Endothelial cell of umbilical vein (primary cell): ENCODE measurements at places on chromosomes 6 and 20. TPM values are rescaled to one million over a fixed set of nuclear protein-coding genes. Genes with fewer than 3 reads are reported as not detected.

DNA sequence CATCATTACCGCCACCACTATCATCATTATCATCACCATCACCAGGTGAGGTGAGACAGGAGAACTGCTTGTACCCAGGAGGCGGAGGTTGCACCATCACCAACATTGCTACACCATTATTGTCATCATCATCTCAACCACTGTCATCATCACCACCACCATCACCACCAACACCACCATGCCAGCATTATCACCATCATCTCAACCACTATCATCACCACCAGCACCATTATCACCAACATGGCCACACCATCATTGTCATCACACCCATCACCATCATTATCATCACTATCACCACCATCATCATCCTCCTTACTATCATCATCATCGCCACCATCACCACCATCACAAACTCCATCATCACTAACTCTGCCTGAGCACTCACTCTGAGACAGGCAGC lies 661.8 kb upstream of the DEFB115 start:
- no peak overlapping the region for H3K27ac ChIP-seq
- no peaks in the 10 kb centered on the region for H3K36me3 ChIP-seq
- no peak overlapping the region for H3K4me3 ChIP-seq
- H3K27me3 ChIP-seq = no peaks in the 10 kb centered on the region
- DNase-seq = no peak

GRCh38 chr6:10190042-10190441 lies 224.8 kb downstream of the TFAP2A start:
- DNase-seq = no peak
- no peaks in the 10 kb centered on the region for H3K36me3 ChIP-seq
- H3K27ac ChIP-seq = no peak overlapping the region

GRCh38 chr6:166395778-166396177 lies 13.0 kb upstream of the MPC1 start:
- no peak overlapping the region for H3K27ac ChIP-seq
- DNase-seq = no peak
- peaks cover 4% of the 10 kb centered on the region for H3K27me3 ChIP-seq
- H3K4me3 ChIP-seq = no peak overlapping the region
- no peaks in the 10 kb centered on the region for H3K4me1 ChIP-seq

The ACAT2 gene
- total RNA-seq = 114 and 131 TPM in 2 replicates

DNA sequence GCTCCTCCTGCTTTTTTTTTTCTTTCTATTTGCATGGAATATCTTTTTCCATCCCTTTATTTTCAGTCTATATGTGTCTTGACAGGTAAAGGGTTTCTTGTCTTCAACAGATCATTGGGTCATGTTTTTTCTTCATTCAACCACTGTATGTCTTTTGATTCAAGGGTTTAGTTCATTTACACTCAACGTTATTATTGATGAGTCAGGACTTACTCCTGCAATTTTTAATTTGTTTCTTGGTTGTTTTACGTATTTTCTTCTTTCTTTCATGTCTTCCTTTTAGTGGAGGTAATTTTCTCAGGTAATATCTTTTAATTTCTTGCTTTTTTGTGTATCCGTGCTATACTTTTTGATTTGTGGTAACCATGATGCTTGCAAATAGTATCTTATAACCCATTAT lies 429.1 kb upstream of the HTR1E start:
- no peak overlapping the region for H3K27ac ChIP-seq
- DNase-seq = no peak
- H3K4me3 ChIP-seq = no peak overlapping the region
- H3K4me1 ChIP-seq = no peaks in the 10 kb centered on the region
- no peaks in the 10 kb centered on the region for H3K27me3 ChIP-seq
- no peaks in the 10 kb centered on the region for H3K36me3 ChIP-seq

DNA sequence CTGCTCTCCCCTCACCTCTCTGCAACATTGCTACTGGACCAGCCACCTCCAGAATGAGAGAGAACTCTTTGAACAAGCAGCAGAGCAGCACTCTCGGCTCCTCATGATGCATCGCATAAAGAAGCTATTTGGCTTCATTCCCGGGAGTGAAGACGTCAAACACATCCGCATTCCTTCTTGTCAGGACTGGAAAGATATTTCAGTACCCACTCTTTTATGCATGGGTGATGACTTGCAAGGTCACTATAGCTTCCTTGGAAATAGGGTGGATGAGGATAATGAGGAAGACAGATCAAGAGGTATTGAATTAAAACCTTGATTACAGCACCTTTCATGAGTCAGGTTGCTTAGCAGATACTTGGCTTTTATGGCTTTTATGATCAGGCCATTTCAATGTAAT lies 4.3 kb downstream of the CALHM4 start:
- H3K27ac ChIP-seq = no peak overlapping the region
- H3K4me1 ChIP-seq = peaks cover 16% of the 10 kb centered on the region
- DNase-seq = peak; percentile 62
- H3K4me3 ChIP-seq = no peak overlapping the region
- H3K36me3 ChIP-seq = no peaks in the 10 kb centered on the region

The PROKR2 gene
- total RNA-seq = not detected in 2 replicates

DNA sequence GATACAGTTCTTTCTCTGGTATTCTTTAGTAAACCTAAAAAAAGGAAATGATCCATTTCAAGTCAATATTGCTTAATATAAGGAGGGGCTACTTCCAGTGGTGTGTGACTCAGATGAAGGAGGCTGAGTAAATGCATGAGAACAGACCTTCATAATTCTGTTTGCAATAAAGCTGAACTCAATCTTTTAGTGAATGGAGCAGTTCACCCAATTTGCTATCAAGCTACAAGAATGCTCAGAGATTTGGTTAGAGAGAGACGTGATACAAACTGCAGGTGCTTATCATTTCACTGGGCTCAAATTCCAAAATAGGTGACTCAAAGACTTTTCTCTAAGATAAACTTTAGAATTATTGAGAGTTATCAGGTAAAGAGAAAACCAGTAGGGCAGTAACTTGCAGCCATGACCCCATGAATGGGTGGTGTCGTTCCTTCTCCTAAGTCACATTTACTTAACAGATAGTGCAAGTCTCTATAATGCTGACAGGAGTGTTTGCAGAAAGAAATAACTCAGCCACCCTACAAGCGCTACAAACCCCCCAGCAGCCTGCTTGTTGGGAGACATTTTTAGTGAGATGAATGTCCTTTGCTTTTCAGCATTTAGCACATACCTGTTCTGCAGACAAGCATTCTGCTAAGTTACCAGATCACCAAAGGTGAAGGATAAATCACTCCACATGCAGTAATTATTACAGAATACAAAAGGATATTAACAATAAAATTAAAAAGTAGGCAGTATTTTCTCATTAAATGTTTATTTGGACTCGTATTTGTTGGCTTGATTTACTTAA lies 16.4 kb upstream of the BLOC1S5 start:
- no peaks in the 10 kb centered on the region for H3K36me3 ChIP-seq
- H3K27me3 ChIP-seq = no peaks in the 10 kb centered on the region
- peak overlapping the region; percentile 93 for H3K27ac ChIP-seq
- peaks cover 57% of the 10 kb centered on the region for H3K4me1 ChIP-seq
- peak; percentile 71 for DNase-seq

The KCNB1 gene
- not detected in 2 replicates for total RNA-seq

- no peak for DNase-seq
- no peak overlapping the region for H3K27ac ChIP-seq
- no peaks in the 10 kb centered on the region for H3K4me1 ChIP-seq
- no peaks in the 10 kb centered on the region for H3K27me3 ChIP-seq
- H3K36me3 ChIP-seq = no peaks in the 10 kb centered on the region
Measured at GRCh38 chr20:38179846-38180245, 14.8 kb upstream of the TGM2 start.

- no peak for DNase-seq
- H3K27ac ChIP-seq = no peak overlapping the region
- H3K4me3 ChIP-seq = no peak overlapping the region
- no peaks in the 10 kb centered on the region for H3K27me3 ChIP-seq
- H3K4me1 ChIP-seq = no peaks in the 10 kb centered on the region
Measured at GRCh38 chr6:35139470-35139869, 1.7 kb downstream of the TCP11 start.

The NRN1 gene
- total RNA-seq = 25.6 and 26.2 TPM in 2 replicates

DNA sequence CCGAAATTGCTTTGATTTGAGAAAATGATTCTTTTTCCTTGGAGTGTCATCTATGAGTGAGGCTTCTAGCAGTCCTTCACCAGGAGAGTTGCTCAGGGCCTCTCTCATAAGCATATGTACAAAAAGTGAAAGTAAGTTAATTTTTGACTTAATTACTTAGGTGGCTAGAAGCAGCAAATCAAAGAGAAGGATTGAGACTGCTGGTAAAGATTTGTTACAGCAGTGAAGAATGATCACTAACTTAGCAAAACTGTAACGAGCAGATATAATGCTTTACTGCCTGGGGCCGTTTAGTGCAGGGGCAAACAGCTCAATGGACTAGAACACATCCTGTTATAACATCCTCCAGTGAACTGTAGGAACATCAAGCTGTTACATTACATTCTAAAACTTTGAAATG lies 167.8 kb upstream of the RIPOR2 start:
- no peak for DNase-seq
- H3K4me1 ChIP-seq = no peaks in the 10 kb centered on the region
- no peaks in the 10 kb centered on the region for H3K27me3 ChIP-seq

DNA sequence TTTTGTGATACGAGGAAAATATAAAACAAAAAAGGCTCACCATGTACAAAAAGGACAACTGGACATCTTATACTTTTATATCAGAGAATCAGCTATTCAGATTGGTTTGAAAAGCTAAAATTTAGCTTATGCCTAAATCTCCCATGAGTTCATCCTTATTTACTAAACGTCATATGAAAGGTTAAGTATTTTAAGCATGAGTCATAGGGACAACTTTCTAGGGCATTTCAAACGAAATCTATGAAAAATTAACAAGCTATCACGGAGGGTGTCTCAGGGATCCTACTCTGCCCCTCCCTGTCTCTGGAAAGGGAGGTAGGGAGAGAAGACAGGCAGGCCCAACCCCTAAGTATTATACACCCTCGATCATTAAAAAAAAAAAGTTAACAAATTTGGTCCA lies 124.1 kb upstream of the LOC128125822 start:
- H3K27me3 ChIP-seq = no peaks in the 10 kb centered on the region
- no peaks in the 10 kb centered on the region for H3K4me1 ChIP-seq
- H3K36me3 ChIP-seq = no peaks in the 10 kb centered on the region
- H3K4me3 ChIP-seq = no peak overlapping the region
- H3K27ac ChIP-seq = no peak overlapping the region
